ENCODE measurements at places on chromosomes 5 and 9.

DNA sequence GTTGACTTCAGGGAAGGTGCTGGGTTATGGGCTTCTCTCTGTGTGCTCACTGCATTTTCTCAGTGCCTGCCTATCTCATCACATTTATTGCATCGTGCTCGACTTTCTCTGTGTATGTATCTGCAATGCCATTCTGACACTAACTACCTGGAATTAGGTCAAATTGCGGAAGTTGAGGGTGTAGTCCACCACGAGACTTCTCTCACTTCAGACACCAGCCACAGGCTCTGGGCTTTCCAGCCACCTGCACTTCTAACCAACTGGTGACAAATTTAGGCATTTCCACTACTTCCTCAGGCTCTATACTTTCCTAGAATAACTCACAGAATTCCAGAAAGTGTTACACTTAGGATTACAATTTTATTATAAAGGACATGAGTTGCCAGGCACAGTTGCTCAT, 188.6 kb upstream of the ZNF608 start:
- no peak for DNase-seq

DNA sequence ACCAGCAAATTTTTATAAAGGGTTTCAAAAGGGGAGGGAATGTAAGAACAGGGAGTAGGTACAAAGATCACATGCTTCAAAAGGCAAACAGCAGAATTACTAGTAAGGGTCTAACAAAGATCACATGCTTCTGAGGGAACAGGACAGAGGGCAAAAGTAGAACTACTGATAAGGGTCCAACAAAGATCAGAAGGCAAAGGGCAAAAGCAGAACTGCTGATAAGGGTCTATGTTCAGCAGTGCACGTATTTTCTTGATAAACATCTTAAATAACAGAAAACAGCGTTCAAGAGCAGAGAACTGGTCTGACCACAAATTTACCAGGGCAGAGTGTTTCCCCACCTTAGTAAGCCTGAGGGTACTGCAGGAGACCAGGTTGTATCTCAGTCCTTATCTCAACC, 469.5 kb upstream of the PIK3R1 start:
- DNase-seq, result no peak

- DNase-seq, result no peak
Observed at GRCh38 chr5:108858959-108859358, 111.3 kb downstream of the FER start.

DNA sequence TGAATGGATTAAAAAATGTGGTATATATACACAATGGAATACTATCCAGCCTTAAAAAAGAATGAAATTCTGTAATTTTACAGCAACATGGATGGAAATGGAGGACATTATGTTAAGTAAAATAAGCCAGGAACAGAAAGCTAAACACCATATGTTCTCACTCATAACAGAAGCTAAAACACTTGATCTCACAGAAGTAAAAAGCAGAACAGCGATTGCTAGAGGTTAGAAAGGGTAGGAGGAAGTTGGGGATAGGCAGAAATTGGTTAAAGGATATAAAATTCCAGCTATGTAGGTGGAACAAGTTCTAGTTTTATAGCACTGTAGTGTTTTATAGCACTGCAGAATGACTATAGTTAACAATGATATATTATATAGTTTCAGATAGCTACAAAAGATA, 15.8 kb downstream of the MARCHF3 start:
- DNase-seq, result no peak

DNA sequence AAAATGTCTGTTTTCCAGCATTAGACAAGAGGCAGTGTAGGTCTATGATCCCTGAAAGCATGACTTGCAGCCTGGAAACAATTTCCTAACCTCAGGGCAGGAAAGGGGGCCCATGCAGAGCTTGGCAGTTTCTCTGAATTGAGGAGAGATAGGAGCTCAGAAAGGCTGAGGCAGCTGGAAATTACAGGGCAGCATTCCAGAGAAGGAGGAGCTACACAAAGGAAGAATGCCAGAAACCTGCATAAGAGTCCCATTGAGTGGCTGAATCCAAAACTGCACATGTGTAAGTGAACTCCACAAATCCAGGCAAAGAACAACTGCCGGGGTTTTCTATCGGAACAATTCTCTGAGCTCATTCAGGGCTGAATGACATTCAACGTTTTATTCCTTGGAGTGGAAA, 346.8 kb downstream of the PIK3R1 start:
- DNase-seq, result peak; percentile 68

DNA sequence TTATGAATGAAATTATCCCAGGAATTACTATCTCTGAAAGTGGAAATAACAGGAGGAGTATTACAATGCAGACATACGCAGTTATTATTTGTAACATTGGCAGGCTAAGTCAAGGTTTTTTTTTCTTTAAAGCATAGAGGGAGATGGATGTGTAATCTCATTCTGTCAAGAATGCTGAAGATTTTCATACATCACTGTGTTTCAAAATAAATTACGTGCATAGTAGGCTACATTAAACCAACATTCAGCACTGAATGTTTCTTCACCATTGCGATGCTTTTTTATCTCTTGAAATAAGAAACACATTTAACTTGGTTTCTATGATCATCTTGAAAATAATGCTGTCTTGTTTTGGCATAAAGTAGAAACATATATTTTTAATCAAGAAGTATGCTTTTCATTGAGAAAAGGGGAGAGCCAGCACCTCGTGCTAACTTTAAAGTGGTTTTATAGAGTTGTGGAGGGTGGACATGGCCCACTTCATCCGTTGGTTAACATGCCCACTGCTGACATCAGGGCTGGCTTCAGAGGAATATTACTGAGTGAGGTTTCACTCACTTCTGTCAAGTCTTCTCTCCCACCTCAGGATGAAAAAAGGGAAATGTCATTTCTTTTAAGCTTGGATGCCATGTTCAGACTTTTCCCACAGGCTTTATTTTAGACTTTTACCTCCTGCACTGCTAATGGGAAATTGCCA, 203.6 kb upstream of the MEF2C start:
- DNase-seq, result no peak

DNA sequence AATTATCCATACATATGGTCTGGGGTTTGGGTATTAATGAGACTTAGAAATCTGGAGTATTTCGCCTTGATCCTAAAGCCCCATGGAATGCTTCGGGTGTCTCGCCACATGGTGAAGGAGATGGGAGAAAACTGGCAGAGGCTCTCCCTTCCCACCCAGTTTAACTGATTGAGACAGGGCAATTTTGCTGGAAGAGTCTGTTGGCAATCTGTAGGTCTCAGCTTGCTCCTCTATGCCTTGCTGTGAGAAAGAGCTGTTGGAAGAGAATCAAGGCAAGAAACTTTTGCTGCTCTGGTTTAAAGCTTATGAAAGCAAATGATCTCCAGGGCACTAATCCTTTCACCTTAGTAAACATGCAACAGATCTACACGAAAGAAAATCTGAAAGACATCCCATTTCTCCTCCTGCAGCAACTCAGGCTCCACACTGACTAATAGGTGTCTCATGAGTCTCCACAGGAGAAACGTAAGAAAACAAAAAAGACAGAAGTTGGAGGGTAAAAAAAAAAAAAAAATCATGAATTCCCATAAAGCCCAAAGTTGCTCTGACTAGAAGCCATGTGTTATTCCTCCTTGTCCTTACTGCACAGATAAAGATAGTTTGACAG, 369.9 kb downstream of the EFNA5 start:
- DNase-seq, result no peak

GRCh38 chr9:105332471-105332870, 88.0 kb downstream of the SLC44A1 start:
- no peak for DNase-seq

GRCh38 chr9:91276513-91276912, 85.2 kb downstream of the AUH start:
- DNase-seq, result no peak

Measured in sciatic nerve (tissue), 2 donors.